ENCODE measurements at places on chromosomes 12 and 14.

- DNase-seq = no peak
Measured at GRCh38 chr12:58844161-58844560, 76.1 kb downstream of the LRIG3 start.

- DNase-seq = no peak
Measured at GRCh38 chr12:81294325-81295190, 216.7 kb downstream of the ACSS3 start.

GRCh38 chr12:2239381-2239871 is 186.6 kb downstream of the CACNA1C start:
- no peak for DNase-seq

DNA sequence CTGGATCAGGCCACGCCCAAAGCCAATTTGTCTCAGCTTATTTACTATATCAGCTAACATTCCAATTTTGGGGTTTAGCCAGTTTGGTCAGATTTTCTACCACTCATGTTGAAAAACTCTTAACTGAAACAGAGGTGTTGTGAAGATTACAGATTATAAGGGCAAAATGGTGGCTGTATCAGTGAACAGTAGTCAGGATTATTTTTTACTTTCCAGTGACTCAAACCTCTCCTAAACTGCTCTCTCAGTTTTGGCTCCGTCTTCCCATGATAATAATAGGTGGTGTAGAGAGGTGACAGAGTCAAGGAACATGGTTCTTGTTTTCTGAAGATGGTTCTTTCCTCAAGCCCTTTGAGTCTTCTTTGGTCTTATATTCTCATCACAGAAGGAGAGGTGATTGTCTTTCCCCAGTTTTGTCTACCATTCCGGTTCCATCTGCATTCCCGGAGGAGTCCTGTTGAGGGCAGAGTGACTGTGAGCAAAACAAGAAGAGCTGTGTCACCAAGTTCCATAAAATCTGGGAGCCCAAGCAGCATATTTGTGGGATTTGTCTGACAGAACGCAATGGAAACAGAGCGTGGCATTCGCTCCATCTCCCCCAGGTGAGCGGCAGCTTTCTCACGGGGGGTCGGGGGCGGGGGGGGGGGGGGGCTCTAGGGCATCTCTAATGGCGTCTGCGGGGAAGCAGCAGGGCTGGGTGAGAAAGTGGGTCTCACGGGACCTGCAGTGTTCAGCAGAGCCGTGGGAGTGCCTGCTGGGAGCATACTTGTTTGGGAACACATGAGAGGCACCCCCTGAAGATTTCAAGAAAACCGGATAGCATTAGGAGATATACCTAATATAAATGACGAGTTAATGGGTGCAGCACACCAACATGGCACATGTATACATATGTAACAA is 59.1 kb downstream of the TBC1D30 start:
- no peak for DNase-seq

DNA sequence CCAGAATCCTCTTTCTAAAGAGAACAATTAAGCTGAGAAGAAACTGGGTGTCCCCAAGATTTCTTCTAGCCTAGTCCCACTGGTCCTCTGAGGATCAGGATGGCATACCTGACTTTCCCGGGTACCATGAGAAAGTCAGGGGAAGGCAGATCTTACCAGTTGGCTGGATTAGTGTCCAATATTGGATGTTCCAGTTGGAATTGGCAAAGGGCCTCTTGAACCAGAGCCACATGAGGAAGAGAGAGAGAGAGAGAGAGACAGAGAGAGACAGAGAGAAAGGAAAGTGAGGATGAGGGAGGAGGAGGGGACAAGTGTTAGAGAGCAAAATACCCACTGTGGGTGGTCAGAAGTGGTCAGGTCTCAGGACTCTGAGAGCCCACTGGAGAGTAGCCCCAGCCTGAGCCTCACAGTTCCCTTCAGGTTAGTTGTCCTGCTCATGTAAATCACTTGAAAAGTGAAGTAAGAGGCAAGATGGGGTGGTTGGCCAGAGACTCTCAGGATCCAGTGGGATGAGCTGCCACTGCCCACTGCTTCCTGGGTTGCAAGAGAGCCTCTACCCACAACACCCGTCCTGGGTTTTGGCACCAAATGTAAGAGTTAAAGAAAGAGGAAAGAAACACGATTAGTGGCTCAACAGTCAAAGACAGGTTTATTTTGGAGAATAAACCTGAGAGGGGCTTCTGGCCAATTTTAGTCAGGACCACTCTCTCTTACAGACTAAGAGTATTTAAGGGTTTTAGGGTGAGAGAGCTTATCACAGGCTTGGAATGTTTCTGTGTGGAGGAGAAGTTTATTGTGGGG is 28.4 kb upstream of the A2M start:
- no peak for DNase-seq

GRCh38 chr12:91978143-91978542 is 167.5 kb downstream of the BTG1 start:
- DNase-seq = no peak

DNA sequence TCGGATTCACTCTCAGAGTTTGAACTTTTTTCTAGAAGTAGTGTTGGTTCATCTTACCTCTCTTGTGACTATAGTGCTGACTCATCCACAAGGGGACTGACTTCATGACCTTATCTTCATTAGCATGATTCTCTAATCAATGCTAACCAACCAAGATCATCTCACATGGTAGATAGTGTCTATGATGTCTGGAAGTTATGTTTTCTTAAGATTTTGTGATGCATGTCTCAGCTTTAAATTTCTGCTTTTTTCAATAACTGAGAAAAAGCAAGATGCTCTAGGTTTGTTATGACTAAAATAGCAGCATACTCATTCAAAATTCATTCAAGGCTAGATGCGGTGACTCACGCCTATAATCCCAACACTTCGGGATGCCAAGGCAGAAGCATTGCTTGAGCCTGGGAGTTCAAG is 12.3 kb upstream of the SLC35E3 start:
- no peak for DNase-seq

- no peak for DNase-seq
Measured at GRCh38 chr14:77303417-77304156, 17.1 kb downstream of the POMT2 start.

DNA sequence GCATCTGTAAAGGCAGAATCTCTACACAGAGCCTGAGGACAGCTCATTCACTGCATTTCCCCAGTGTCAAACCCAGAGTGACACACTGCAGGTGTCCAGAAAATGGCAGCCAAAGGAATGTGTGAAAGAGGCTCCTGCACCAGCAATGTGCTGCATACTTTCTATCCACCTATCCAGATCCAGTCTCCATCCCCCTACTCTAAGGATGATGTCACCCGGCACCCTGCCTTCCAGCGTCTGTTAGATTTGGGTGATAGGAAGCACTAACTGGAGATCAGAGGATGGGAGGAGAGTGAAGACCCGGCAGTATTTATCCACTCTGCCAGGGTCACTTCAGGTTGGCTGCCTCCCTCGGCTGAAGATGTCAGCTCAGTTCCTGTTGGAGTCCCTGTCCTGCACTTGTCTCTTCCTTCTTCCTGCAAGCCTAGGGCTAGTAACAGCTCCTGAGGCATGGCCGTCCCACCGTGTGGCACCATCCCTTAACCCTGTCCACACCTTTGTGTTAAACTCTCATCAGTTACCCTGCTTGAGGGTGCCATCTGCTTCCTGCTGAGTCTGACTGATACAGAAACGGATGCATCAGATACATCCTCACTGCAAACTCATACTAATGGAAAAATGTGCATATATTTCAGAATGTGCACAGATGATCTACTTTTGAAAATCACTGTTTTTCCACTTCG is 13.0 kb upstream of the GPR68 start:
- no peak for DNase-seq

DNA sequence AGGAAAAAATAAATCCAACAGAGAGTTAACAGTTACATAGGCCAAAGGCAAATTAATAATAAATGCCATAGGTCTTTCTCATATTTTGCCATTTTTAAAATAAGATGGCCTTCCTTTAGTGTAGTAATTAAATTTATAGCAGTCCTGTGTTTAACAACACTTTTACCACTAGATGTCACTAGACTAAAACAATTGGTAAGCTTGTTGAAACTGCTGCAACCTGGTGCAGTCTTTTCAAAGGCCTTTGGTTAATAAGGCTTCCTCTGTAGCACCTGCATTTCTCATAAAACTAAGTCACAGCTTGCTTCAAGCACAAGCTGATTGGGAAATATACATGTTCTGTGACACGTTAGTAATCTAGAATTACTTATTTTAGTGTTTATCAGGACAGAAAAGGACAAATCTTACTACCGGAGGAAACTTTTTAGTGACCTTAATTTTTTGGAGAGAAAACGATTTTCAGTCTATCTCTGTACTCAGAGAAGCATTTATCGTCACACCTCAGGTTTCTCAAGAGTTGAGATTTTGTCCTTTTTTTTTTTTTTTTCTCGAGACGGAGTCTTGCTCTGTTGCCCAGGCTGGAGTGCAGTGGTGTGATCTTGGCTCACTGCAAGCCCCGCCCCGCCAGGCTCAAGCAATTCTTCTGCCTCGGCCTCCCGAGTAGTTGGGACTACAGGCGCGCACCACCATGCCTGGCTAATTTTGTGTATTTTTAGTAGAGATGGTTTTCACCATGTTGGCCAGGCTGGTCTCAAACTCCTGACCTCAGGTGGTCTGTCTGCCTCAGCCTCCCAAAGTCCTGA is 20.0 kb downstream of the BORCS5 start:
- no peak for DNase-seq

GRCh38 chr12:74889563-74890236 is 319.9 kb downstream of the KCNC2 start:
- no peak for DNase-seq

DNA sequence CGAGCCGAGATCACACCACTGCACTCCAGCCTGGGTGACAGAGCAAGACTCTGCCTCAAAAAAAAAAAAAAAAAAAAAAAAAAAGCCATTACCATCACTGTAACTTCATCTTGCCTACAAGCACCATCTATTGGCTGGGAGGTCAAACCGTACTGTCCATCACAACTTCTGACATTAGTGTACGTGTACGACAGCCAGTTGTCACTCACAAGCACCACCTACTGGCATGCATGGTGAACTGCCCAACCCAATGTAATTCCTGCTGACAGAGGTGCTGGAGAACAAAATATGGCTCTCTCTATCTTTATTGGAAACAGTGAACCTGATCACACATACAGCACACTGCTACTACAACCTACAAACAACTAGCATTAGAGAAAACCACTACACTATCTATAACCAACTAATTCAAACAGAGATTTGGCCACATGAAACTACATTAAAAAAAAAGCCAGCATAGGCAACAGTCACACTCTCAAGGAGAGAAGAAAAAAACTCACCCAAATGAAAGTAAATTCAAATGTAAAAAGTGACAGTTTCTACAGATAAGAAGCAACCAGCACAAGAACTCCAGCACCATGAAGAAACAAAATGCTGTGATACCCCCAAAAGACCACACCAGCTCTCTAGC is 82.3 kb downstream of the PUS7L start:
- no peak for DNase-seq

DNA sequence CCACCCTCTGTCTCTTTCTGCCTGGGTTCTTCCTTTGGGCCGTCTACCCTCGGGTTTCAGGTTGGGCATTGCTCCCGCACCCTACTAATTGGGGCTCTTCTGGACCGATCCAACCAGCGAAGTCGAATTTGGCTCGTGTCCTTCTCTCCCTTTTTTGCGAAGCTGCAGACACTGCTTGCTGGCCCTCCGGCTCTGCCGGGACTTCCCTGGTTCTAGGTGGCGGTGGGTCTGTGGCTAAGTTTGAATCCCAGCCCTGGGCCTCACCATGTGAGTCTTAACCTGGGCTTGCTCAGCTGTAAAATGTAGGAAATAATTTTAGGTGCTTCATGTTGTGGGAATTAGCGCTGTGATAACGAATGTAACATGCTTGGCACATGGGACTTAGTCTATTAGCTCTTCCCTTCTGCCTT is 418 bp upstream of the CISTR start:
- no peak for DNase-seq

All from stimulated activated CD4-positive, alpha-beta T cell treated with anti-CD3 and anti-CD28 coated beads, Interleukin-1b, Interleukin-23, amount 100 ng/mL, for 24 hours (primary cell).